ENCODE measurements at places on chromosomes 4 and X.

DNA sequence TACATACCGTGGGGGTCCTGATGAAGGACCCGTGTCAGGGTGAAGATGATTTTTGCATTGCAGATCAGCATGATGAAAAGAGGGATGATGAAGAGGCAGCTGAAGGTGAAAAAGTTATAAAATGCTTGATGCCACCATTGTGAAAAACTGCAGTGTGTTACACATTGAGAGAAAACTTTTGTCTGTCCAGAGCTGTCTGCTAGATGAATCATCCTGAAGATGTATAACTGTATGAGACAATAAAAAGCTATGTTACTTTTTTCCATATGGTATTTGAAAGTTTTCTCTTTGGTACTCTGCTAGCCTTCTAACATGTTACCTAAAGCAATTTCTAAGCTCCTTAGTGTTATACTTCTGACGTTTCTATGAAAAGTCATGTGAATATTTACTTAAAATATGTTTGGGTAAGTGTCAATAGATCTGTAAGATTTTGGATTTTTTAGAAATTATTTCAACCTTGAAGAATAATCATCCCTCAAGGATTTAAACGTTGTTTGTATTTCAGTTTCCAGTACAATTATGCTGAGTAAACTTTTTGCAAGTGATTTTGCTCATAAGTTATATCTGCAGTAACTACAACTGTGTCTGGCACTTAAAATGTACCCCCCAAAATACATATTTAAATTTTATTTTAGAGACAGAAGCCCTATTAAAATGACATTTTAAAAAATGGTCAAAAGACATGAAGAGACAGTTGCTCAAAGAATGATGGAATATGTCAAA is 9.5 kb downstream of the GNRHR start:
- DNase-seq: no peak

- no peak for DNase-seq
Measured at GRCh38 chr4:3527101-3527913, 4.9 kb downstream of the LRPAP1 start.

DNA sequence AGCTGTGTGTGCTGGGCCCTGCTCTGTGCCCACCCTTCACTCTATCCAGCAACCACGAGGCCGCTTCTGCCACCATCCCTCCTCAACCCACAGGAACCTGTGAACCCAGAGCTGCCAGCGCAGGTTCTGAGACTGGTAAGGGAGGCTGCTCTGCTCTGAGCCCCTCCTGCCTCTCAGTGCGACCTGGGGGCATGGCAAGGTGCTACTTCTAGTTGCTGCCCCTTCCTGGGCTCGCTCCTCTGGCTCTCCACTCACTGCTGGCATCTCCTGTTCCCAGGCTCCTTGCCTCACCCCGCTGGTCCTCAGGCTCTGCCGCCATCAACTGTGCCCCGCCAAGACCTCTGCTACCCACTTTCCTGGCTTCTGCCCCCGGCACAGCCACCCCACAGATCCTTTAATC is 39.3 kb downstream of the RNF212 start:
- no peak for DNase-seq

DNA sequence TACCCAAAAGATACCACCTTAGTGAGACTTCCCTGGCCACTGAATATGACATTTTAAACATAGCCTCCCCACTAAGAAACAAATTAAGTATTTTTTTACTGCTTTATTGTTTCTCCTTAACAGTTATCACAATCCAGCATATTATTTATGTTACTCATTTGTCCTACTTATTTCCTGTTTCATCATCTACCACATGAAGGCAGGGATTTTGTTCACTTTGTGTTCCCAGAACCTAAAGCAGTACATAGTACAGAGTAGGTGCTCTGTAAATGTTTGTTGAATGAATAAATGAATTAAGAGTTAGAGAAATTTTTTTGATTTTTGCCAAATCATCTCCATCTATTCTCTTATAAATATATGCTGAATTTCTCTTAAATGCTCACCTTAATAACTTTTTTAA is 318.4 kb upstream of the GIMD1 start:
- no peak for DNase-seq

- DNase-seq: no peak
Measured at GRCh38 chrX:153351981-153352380, 18.0 kb downstream of the ZNF275 start.

DNA sequence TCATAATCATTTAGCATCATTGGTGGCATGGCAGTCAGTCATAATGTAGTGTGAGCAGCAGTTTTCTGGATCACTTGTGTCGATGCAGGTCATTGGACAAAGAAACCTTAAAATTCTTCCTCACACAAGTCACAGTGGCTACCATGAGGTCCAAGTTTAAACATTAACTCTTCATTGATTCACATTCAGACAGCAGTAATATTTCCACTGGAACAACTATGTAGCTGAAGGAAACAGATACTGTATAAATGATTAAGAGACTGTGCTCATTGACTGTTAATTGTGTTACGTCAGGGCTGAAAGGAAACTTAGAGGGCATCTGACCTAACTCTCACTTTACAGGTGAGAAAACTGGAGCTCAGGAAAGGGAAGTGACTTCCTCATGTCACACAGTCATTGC is 261.8 kb downstream of the KLHL13 start:
- DNase-seq: no peak

DNA sequence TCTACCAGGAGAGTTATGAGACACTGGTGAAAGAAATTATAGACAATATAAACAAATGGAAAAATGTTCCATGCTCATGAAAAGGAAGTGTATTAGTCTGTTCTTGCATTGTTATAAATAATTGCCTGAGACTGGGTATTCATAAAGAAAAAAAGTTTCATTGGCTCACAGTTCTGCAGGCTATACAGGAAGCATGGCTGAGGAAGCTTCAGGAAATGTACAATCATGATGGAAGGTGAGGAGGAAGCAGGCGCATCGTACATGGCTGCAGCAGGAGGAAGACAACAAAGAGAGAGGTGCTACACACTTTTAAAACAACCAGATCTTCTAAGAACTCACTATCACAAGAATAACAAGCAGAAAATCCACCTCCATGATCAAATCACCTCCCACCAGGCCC is 184.3 kb downstream of the NPNT start:
- no peak for DNase-seq

- DNase-seq: no peak
Measured at GRCh38 chrX:50456712-50457484, 13.7 kb downstream of the DGKK start.

DNA sequence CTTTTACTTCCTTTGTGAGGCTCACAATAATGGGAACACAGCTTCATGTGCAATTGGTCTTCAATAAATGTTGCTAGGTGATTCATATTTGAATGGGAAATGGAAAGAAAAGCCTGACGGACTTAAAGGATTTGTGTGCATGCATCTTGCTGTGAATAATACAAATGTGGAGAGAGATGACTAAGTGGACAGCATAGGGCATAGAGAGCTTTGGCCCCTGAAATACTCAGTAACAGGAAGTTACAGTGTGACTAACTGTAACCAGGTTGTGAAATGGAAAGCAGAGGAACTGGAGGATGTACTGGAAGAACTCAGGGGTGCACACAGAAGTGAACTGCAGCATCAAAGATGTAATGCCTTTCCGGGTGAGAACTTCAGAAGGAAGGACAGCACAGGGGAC is 206.7 kb downstream of the MGST2 start:
- no peak for DNase-seq

GRCh38 chrX:101257448-101258258 is 33.5 kb downstream of the TAF7L start:
- DNase-seq: no peak

- DNase-seq: no peak
Measured at GRCh38 chrX:18542905-18543304, 117.5 kb downstream of the CDKL5 start.

DNA sequence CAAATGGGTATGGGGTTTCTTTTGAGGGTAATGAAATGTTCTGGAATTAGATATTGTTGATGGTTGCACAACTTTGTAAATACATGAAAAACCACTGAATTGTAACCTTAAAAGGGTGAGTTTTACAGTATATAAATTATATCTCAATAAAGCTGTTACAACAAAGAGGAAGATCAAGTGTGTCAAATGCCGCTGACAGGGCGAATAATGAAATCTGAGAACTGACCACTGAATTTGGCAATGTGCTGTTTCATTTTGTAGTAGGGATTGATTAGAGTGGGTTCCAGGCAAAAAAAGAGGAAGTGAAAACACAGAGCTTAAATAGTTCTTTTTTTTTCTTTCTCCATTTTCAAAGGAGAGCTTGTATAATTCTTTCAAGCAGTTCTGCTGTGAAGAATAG is 161.1 kb upstream of the NAP1L5 start:
- no peak for DNase-seq

DNA sequence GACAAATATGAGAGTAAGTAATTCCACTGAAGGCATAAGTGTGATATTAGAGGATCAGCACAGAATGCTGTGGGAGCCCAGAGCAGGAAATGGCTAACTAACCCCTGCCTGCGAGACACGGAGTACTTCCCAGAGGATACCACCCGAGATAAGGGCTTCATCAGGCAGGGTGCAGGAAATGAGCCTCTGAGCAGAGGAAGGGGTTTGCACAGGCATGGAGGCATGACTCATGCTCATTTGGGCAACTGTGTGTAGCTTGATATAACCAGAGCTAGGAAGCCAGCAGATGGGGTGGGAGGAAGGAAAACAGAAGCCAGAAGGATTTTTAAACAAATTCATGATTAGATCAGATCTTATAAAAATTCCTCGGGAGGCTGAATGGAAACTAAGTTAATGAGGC is 70.0 kb upstream of the TSPAN5 start:
- no peak for DNase-seq
